ENCODE measurements at places on chromosomes 6 and 20. TPM values are rescaled to one million over a fixed set of nuclear protein-coding genes. Genes with fewer than 3 reads are reported as not detected.

Gene LY86
- not detected for total RNA-seq

GRCh38 chr6:142087950-142088857 lies 44.5 kb upstream of the GJE1 start:
- H3K4me1 ChIP-seq: no peaks in the 10 kb centered on the region
- no peak overlapping the region for H3K27ac ChIP-seq
- H3K27me3 ChIP-seq: peaks cover 17% of the 10 kb centered on the region

- H3K4me1 ChIP-seq: no peaks in the 10 kb centered on the region
- H3K36me3 ChIP-seq: no peaks in the 10 kb centered on the region
- H3K4me3 ChIP-seq: no peak overlapping the region
- H3K27me3 ChIP-seq: no peaks in the 10 kb centered on the region
These were observed 525.0 kb downstream of the GRIK2 start for GRCh38 chr6:101918471-101918870.

GRCh38 chr20:22368235-22368634 lies 216.1 kb downstream of the FOXA2 start:
- no peak overlapping the region for H3K4me3 ChIP-seq
- H3K36me3 ChIP-seq: no peaks in the 10 kb centered on the region
- no peak for DNase-seq
- H3K27ac ChIP-seq: no peak overlapping the region
- H3K27me3 ChIP-seq: no peaks in the 10 kb centered on the region

- H3K27me3 ChIP-seq: no peaks in the 10 kb centered on the region
- no peak overlapping the region for H3K27ac ChIP-seq
- no peaks in the 10 kb centered on the region for H3K36me3 ChIP-seq
- DNase-seq: no peak
- no peaks in the 10 kb centered on the region for H3K4me1 ChIP-seq
These were observed 209.6 kb upstream of the DTNBP1 start for GRCh38 chr6:15872241-15873103.
